ENCODE measurements at places on chromosomes 2 and 18.

GRCh38 chr18:75244351-75245313 is 34.0 kb downstream of the TSHZ1 start:
- DNase-seq = no peak

- DNase-seq = no peak
These were observed 85.6 kb downstream of the ZNF804A start for GRCh38 chr2:184683911-184684310.

GRCh38 chr2:10793816-10794215 is 18.8 kb downstream of the PDIA6 start:
- no peak for DNase-seq

- DNase-seq = peak; percentile 27
These were observed 19.0 kb upstream of the DIPK1C start for GRCh38 chr18:74476140-74476539.

GRCh38 chr2:54939446-54940118 is 110.7 kb downstream of the RTN4 start:
- DNase-seq = no peak

GRCh38 chr2:130259594-130259993 is 61.4 kb upstream of the TUBA3E start:
- DNase-seq = no peak

GRCh38 chr2:11757101-11757500 is 10.7 kb downstream of the LPIN1 start:
- no peak for DNase-seq

- no peak for DNase-seq
These were observed 50.4 kb upstream of the RAPH1 start for GRCh38 chr2:203585516-203585915.

DNA sequence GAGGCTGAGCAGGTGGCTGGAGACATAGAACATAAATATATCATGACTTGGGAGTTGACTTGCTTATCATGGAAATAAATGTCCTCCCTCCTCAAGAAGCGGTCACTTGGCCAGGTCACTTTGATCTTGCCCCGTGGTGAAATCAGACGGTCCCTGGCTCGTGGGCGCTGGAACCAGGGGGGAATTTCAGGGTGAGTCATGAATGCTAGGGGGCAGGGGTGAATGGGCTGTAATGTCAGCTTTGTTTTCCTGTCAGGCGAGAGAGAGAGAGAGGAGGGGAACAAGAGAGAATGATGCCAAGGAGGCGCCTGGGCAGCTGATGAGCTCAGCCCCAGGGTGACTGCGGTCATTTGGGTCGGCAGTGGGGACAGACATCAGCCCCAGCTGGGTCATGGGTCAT is 47.7 kb downstream of the RRM2 start:
- DNase-seq = no peak

DNA sequence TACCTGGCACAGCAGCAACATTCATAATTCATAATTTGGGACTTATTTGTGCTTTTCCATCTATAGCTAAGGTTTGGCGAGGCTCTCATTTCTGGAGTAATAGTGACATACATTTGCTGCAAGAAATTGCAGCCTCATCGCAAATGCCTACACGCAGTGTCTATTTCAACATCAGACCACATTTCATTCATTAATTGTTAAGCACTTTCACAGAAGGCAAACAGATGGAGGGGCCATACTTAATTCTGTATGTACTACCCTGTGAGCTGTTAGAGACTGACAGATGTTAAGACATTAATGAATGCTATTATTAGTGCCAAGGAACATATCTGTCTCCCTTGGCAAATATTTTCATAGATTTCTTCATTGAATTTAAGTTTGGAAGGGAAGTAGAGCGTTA is 125.7 kb downstream of the UXS1 start:
- DNase-seq = no peak

GRCh38 chr2:206531996-206532543 is 88.7 kb downstream of the ADAM23 start:
- DNase-seq = no peak

GRCh38 chr2:18311420-18312195 is 248.8 kb downstream of the RDH14 start:
- DNase-seq = no peak

DNA sequence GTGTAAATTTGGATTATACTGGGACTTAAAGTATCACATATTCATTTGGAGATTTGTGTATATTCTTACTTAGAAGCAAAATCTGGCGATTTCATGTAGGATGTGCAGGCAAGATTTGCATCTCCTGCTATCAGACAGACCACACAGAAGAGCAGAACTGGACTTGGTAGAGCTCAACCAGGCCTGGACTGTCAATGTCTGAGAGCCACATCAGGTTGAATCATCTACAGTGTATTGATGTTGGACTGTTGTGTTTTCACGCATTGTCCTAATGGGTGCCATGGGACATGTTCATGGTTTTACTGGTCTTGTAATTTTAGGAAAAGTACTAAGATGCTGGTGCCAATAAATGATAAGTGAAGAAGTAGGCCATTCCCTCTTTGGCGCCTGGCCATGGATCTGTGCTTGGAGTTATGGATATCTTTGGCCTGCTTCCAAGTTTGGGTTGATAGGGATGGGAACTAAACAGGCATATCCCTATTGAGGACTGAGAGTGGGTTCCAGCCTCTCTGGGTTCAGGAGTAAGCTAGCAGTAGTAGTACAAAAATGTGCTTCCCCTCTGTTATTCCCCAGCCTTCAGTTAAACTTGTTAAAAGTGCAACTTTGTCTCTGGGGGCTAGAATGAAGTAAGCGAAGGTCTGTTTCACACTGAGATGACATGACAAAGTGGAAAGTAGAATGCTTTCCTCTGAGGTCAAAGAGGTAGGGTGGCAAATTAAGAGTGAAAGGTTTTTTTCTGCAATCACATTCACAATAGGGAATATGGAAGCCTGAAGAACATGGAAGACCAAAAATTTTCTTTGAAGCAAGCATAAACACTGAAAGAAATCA is 49.2 kb upstream of the NEMP2 start:
- DNase-seq = no peak

DNA sequence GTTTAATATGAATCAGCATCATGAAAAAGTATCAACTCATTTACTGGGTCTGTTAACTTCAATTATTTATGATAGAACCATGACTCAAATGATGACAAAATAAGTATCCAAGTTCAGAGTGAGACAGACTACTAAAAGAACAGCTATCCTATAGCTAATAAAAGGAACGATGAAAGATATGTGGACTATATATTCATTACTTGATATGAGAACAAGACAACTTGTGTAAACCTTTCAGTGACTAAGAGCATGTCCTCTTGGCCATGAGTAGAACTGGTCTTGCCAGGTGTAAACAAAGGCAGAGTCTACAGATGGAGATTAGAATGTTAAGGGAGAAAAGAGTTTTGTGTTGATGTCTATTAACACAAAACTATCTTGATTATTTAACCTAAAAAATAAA is 360.4 kb upstream of the ZC3H15 start:
- no peak for DNase-seq

DNA sequence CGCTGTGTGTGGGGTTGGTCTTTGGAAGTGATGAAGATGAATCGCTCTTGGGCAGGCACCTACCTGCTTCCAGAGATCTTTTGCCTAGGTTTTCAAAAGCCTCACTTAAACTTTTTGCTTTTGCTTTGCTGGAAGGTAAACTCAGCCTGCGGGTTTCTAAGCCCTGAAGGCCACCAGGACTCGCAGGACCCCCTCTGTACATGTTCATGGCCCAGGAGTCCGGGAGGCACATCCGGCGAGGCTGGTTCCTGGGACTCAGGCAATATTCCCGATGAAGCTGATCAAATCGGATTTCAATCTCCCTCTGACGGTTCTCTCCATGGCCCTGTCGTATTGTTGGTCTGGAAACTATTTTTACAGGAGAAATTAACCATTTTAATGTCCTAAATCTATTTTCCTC is 13.2 kb downstream of the HJURP start:
- DNase-seq = no peak

GRCh38 chr2:18518116-18519111 is 42.0 kb downstream of the RDH14 start:
- DNase-seq = no peak

GRCh38 chr18:47120428-47120827 is 29.9 kb downstream of the HDHD2 start:
- DNase-seq = no peak

GRCh38 chr2:19806591-19806990 is 95.2 kb downstream of the TTC32 start:
- DNase-seq = no peak

DNA sequence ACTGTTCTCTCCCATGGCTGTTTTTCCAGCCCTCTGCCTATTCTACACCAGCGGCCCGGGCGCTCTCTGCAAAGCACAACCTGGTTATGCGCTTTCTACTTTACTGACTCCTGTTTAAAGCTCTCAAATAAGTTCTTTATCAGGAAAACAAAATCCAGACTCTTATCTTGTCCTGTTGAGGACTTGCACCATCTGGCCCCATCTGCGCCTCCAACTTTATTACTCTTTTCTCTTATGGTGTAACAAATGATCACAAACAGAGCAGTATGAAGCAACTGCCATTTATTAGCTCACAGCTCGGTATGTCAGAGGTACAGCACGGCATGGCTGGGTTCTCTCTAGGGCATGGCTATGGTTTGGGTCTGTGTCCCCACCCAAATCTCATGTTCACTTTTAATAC is 236.5 kb upstream of the NT5C1B start:
- no peak for DNase-seq

DNA sequence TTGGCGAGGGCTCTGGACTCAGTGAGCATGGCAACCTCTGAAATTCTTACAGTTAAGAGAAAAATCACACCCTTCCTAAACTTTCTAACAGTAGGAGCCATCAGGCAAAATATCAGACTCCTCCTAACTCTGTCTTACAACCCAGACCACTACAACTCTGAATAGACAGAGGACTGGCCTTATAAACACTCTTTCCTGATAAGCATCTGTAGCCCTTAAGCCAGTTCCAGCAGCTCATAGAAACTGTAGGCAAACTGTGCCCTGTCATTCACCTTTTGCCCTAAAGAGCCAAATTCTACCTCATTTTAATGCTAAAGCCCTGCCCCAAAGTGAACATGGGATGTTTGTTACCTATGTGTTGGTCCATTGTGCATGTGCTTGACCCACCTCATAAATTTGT is 304.8 kb downstream of the ALK start:
- no peak for DNase-seq

DNA sequence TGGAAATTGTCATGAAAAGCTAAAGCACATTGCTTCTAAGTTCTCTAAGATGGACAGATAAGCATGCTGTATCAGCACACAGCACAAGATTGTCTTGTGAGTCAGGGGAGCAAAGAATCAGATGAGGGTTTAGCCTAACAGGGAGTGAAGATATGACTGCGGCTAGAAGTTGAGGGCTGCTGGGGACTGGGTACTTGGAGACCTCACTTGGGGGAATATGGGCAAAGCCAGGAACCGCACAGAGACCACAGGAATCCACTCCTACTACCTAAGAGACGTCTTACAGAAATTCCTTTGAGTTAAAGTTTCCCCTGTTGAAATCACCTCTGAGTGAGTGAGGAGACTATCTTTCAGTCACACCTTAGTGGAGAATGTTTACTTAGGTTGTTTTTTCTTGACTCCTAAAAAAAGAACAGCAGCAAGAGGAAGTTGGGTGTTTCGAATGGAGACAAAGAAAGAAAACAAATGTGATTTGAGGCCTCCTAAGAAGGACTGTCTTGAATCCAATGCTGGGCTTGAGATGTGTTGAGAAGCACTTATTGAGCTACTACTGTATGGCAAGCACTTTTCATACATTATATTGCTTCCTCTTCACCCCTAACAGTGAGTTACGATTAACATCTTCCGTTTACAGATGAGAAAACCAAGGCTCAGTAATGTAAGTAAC is 100.7 kb downstream of the ANKRD44 start:
- no peak for DNase-seq

GRCh38 chr2:165863810-165864261 is 69.8 kb upstream of the GALNT3 start:
- DNase-seq = no peak

- DNase-seq = no peak
These were observed 58.4 kb downstream of the KCTD18 start for GRCh38 chr2:200451511-200451910.

- DNase-seq = peak; percentile 76
These were observed 8.0 kb upstream of the SERTAD2 start for GRCh38 chr2:64661741-64662169.

DNA sequence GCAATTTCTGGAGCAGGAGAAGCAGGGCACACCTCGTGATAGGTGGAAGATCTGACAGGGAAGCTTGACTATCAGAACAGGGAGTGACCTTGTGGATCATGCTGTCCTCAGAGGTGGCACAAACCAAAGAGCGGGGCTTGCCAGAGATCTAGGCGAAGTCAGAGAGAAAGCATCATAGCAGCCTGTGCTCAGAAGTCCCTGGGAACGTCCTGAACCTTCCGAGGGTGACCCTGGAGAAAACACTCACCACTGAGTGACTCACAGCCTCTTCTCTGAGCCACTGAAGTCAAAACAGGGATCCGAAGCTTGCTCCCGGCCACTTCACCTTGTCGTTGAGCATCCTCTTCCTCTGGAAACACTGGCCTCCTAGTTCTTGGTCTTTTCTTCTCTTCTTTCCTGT is 56.7 kb downstream of the IL1R2 start:
- no peak for DNase-seq

DNA sequence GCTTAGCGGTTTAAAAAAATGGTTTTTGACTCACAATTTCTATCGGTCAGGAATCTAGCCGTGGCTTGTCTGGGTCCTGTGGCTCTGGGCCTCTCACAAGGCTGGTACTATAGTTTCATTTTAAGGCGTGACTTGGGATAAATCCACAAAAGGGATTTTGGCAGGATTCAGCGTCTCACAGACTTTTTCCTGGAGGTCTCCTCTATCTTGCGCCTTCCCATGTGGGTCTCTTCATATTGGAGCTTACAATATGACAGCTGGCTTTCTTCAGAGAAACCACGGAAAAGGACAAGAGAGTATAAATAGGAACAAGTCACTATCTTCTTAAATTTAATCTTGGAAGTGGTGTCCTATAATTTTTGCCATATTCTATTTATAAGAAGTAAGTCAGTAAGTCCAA is 250.5 kb downstream of the DSC3 start:
- DNase-seq = no peak

DNA sequence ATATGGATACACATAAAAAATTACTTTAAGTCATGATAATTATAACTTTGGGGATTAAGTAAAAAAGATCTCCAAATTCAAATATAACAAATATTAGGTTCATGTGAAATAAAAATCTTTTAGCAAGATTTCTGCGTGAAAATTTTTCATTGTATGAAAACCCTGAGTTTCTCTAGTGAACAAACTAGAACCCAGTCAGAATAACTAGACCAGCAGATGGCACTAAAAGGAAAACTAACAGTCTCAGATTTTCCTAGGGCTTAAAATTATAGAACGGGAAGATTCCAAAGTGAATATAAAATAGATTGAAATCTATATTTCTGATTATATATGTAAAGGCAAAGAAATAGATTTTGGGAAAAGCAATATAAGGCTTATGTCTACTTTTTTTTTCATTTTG is 43.3 kb downstream of the TMEM200C start:
- DNase-seq = no peak

DNA sequence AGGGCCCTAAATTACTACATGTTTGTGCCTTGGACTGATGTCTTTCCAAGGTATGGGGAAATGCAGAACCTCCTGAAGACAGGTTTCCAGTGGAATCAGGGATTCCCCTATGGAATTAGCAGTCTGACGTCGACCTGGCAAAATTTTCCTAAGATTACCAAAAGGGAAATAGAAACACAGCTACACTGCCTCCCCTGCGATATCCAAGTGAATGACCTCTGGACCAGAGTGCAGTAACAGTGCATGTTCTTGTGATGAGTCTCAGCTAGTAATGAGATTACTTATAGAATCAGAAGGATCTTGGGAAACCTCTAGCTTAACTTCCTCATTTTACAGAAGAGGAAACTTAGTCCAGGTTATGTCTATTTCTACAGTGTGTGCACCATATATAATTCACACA is 21.3 kb upstream of the CHST9 start:
- peak; percentile 84 for DNase-seq

GRCh38 chr2:60158262-60158661 is 395.2 kb downstream of the BCL11A start:
- DNase-seq = no peak

Data from Kasumi-1 (cell line).